NCI-H510A treated with DMSO at 0.1 percent for 48 hours (cell line): ENCODE measurements at places on chromosomes 3 and 15.

GRCh38 chr3:17741621-17742101, 770 bp downstream of the TBC1D5 start:
- DNase-seq, result peak; percentile 48

- peak; percentile 45 for DNase-seq
These were observed 284.5 kb upstream of the ROBO1 start for GRCh38 chr3:80052271-80052670.

- peak; percentile 7 for DNase-seq
These were observed 261.7 kb downstream of the PLOD2 start for GRCh38 chr3:145899241-145899640.

DNA sequence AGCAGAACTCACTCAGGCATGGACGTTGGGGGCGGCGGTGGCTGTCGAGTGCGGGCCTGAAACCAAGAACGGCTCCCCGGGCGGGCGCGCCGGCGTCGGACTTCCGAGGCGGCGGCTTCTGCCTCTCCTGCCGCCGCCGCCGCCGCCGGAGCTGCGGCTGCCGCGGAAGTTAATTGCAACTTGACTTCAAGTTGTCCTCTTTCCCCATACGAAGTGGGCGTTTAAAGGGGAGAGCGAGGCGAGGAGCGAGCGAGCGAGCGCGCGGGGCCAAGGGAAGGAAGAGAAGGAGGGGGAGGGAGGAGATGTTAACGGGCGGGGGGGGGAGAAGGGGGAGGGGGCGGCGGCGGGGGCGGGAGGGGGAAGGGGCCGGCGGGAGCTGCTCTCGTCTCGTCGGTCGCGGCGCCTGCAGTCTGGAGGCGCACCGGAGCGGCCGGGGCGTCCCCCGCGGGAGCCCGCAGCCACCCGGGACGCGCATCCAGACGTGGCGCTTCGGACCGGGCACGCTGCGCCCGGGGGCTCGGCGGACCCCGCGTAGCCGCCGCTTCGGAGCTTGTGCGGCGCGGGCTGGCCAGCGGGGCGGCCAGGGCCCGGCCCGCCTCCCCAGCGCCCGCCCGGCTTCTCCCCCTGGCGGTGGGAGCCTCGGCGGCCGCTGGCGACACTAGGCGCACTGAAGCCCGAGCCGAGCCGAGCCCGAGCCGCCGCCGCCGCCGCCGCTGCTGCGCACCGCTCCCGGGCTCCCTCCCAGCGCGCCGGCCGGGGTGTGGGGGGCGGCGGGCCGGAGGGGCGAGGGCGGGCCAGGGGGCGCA, 19.7 kb upstream of the SATB1 start:
- DNase-seq, result peak; percentile 19

GRCh38 chr3:11074451-11074850, 79.8 kb upstream of the HRH1 start:
- no peak for DNase-seq

GRCh38 chr3:187975561-187976364, 178.2 kb upstream of the LPP start:
- DNase-seq, result no peak

- DNase-seq, result no peak
These were observed 90.9 kb downstream of the MBNL1 start for GRCh38 chr3:152359385-152360248.

GRCh38 chr3:111861391-111861790, 2.3 kb downstream of the PHLDB2 start:
- no peak for DNase-seq

GRCh38 chr15:38758043-38758442, 193.4 kb upstream of the RASGRP1 start:
- DNase-seq, result peak; percentile 1

GRCh38 chr3:137770066-137770834, 6.1 kb downstream of the SOX14 start:
- DNase-seq, result no peak

DNA sequence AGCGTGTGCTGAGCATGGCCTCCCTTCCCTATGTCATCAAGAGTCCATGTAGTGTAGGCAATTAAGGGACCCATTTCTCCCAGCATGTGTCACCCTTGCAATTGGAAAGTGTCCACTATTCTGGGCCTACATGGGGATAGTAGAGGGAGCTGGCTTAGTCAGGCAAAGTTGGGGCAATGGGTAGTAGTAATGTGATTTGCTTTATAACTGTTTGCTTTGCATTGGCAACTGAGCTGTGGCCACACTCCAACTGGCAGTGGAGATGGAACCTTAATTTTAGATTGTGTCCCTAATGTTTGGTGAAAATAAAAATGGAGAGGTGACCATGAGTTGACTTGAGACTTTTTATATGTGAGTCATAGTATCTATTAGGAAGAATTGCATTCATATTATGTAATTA, 97.7 kb upstream of the SAMMSON start:
- no peak for DNase-seq

- no peak for DNase-seq
These were observed at the start of gene HCN4 for GRCh38 chr15:73368301-73369136. Gene HCN4 (minus strand): TSS chr15:73368958. CDS start chr15:73368270, 688 bp downstream.

DNA sequence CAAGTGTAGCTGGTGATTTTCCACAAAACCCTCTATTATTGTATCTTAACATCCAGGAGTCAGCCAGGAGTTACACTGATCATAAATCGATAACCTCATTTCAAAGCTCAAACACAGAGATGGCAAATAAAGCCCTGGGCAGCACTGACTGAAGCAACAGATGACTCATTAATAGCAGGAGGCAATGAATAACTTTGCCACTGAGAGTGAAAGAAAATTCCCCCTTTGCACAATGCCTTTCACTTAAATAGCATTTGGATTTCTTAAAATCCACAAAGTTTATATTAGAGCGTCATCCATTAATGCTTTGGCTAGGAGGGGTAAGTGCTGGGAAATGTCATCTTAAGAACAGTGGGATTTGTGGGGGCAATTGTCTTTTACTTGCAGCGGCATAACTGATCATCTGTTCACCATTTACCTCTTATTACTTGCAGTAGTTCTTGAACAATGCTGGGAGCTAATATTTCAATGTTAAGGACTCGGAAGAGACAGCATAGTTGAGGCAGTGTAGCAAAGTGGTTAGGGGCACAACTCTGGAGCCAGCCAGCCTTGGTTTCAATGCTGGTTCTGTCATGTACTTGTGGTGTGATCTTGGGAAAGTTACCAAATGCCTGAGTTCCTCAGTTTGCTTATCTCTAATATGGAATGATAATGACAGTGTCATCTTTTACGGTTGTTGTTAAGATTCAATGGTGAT, 630.4 kb upstream of the TBL1XR1 start:
- DNase-seq, result no peak

DNA sequence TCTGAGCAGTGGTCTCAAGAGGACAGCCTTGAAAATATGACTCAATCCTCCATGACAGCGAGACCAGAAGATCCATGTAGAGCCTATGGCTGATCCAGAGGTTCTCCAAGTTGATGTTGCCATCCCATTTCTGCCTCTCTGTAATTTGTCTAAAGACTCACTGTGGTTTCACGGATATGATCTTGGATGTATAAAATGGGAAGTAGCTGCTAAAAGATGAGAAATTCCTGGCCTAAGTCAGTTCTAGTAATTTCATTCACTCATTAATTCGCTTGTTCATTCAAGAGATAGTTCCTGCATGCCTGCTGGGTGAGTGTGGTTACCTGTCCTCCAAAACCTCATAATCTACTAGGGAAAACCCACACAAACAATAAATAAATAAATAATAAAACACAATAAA, 145.9 kb downstream of the TNIK start:
- DNase-seq, result no peak

DNA sequence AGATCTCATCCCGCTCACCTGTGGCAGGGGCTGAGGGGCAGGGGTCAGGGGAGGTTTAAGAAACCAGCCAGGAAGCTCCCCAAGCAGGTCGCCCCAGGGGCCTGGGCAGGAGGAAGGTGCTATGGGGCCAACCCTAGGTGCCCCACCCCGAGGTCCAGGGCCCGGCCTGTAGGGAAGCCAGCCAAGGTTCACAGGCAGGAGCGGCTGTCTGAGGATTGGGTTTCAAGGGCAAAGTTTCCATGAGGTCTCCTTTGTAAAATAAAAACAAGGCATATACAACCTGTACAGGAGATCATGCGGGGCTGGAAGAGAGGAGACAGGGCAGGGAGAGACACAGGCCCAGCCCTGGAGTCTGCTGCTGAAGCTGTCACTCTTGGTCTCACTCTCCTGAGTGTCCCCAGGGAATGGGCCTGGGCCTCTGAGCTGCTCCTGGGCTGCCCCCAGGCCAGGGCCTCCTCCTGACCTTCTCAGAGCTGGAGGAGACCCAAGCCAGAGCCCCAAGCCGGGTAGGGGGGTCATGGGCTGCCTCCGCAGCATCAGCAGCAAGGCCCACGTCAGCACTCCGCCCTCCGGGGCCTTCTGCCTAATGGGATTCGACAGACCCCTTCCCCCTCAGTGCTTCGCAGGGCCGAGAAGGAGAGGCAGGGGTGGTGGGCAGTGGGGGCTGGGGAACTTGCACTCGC, 5.5 kb downstream of the CPLX3 start:
- DNase-seq, result no peak

GRCh38 chr3:27939940-27940339, 217.8 kb upstream of the EOMES start:
- DNase-seq, result no peak

DNA sequence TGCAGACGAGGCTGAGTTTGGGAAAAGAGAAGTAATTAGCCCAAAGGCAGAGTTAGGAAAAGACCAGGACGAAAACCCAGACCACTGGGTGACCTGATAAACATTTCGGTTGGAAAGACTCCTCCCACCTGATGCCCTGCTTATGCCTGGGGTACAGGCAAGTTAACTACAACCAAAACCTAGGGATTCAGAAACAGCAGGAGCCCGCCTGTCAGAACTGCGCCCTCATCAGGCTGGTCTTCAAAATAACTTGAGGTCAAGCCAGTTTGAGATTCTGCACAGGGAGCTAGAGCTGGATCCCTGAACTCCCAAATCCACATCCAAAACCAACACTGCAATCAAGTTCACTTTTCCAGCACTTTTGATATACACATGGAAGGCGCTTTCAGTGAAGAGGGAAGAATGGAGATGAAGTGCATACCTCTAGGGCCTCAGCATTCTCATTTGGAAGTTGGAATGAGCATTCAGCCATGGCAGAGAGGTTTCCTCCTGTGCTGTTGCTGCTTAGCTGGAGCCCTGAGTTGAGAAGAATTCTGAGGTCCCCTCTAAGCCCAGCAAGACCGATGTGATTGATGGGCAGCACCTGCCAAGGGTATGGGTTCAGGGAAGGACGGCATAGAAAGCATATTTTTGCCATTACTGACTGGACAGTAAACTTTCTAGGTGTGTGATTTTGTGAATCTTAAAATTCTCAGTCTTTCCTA, 11.6 kb downstream of the TSEN2 start:
- no peak for DNase-seq

GRCh38 chr15:52445954-52446353, 82.7 kb downstream of the MYO5A start:
- no peak for DNase-seq

GRCh38 chr3:123271466-123272159, 69.9 kb downstream of the SEC22A start:
- no peak for DNase-seq

DNA sequence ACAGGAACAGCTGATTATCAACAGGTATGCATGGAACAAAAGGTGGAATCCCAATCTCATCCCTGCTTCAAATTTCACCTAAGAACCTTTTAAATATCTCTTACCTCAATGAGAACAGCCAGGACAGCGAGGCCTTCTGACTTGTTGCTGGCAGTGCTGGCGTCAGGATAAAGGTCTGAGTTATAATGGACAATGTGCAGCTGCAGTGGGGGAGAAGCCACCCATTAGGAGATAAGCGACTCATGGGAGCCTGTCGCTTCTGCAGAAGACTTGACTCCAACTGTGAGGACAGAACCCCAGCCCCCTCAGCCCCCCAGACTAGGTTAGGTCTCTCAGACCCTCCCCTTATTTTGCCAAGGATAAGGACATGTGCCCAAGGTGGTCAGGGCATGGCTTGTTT, 39.7 kb downstream of the CA12 start:
- DNase-seq, result no peak

- peak; percentile 9 for DNase-seq
These were observed 285.9 kb downstream of the XXYLT1 start for GRCh38 chr3:194985031-194985578.

DNA sequence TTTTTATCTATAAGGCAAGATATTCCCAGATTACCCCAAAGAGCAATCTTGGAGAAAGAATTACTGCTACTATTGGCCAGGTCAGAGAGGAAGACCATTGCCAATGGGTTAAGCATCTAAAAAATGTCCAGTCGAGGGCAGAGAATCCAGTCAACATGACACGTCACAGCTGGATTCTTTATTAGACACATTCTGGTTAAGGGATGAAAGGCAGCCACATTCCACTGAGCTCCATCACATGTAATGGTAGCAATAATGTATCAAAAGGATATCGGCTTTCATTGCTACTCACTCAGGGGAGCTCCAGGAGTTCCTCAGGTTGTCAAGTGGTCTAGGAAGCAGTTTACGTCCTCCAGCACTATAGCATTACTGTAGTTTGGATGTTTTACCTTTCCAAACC, 421.1 kb downstream of the PLOD2 start:
- DNase-seq, result no peak

DNA sequence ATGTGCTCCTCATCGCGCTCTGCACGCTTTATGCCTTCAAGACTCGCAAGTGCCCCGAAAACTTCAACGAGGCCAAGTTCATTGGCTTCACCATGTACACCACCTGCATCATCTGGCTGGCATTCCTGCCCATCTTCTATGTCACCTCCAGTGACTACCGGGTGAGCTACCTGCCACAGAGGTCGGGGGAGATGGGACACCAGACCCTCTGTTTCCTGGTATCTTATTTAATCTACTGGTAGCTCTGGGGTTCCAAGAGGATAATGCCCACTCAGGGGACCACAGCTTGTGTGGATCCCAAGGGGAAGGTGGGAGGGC, 9.1 kb downstream of the GRM2 start:
- DNase-seq, result no peak

DNA sequence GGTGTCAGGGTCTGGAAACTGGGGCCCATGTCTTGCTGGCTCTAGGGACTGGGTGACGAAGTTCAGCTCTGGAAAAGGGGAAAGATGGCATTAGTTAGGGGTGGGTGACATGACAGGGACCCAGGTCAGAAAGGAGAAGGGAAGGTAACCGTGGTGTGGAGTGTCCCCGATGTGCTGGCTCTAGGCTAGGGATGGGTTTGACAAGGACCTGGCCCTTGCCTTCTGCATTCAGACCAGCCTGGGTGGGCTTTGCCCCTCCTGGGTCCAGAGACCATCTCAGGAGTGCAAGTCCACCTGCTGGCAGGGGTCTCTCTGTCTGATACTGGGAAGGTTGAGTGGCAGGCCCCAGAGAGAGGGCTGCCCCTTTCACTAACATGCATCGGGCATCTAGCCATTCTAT, 28.7 kb upstream of the ATP2B2 start:
- no peak for DNase-seq

DNA sequence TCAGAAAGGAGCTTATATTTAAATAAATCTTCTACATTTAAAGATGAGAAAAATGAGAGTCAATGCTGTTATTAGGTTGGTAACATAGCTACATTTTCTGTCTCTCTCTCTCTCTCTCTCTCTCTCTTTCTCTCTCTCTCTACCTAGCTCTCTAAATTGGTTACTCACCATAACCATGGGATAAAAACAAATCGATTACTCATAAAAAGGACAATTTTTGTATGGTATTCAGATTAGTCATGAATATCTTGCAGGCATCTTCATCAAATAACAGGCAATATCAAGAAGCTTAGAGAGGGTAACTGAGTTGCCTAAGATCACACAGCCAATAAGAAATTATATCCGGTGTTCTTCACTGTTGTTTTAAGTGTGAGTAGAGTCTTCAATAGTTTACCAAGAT, 81.8 kb upstream of the ALCAM start:
- no peak for DNase-seq

GRCh38 chr3:141845407-141846049, 30.9 kb upstream of the ATP1B3 start:
- no peak for DNase-seq
